ENCODE measurements at places on chromosomes 6 and 20.

- peak; percentile 96 for DNase-seq
Measured at GRCh38 chr6:134826889-134827737, 122.8 kb downstream of the ALDH8A1 start.

DNA sequence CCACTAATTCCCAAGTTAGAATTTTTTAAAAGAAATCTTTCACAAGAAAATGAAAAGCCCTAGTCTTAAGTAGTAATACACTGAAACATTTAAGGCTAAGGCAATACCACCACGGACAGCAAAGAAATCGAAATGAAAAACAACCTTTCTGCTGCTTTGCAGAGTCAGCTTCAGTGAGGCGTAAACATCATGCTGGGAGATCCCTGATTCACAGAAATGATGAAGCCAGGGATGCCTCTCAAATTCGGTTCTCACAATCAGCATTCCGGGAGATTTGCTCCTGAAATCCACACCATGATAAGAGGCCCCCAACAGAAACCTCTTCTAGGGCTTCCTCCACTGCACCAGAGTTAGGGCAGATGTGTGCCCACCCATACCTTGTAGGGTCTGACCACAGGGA lies 18.6 kb downstream of the RRBP1 start:
- DNase-seq: no peak

DNA sequence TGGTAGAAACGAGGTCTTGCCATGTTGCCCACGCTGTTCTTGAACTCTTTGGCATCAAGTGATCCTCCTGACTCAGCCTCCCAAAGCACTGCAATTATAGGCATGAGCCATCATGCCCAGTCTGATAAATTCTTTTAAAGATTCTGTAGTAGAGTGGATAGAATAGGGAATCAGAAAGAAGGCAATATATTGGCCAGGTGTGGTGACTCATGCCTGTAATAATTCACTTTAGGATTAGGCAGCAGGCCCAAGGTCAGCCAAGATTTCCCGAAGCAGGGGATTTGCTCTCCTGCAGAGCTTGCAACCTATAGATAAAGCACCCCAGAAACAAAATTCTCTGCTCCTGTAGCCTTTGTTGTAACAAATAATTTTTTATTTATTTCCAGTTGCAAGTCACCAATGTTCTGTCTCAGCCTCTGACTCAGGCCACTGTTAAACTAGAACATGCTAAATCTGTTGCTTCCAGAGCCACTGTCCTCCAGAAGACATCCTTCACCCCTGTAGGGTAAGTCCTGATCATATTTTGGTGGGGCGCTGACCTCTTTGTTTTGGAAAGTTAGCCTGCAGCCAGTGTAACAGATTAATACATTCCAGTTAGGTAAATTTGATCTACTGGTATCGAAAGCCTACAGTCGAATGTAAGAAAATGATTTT lies 30.4 kb upstream of the MROH8 start:
- DNase-seq: no peak

DNA sequence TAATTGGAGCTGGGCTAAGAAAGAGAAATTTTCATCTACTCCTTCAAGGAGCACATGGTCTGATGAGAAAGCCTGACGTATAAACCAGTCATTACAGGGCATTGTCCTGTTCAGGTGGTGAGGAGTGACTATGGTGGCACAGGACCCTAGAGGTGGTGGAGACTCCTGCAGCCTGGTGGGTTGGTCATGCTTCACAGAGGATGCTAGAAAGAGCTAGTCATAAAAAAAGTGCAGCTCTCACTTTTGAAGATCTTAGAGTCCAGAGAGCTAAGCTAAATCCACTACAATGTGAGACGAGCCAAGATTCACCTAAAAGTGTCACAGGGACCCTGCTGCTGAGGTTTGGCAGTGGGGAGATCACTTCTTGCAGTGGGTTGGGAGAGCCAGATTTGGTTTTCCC lies 9.8 kb upstream of the ZNF831 start:
- no peak for DNase-seq

GRCh38 chr6:139311831-139312230 lies 20.0 kb upstream of the TXLNB start:
- no peak for DNase-seq

GRCh38 chr6:125679128-125679527 lies 70.3 kb upstream of the HEY2 start:
- no peak for DNase-seq

- no peak for DNase-seq
Measured at GRCh38 chr6:41780551-41781365, at the start of gene PRICKLE4. PRICKLE4 (plus strand) TSS chr6:41780782; CDS start chr6:41783474, 2,692 bp downstream.

DNA sequence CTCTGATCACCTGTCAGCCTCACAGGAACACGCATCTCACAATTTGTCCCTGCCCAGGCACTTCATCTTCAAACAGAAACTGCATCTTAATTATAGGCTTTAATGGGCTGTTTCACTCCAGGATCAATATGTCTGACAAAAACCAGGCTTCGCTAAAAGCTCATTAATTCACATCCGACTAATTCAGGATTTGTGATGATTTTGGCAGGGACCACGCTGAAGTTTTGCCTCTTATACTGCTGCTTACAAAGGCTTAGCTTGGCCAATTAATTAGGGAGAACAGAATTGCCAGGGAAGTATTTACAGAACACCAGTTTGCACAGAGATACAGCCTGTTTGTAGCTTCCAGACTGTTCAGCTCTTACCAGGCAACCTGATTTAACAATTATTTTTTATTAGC lies 541.0 kb upstream of the SPTLC3 start:
- no peak for DNase-seq
